ENCODE measurements at places on chromosomes 1 and 21.

GRCh38 chr1:204410688-204411450 is 748 bp downstream of the PPP1R15B start:
- DNase-seq: no peak

- DNase-seq: no peak
Observed at GRCh38 chr1:151887028-151887427, 22.3 kb downstream of the THEM4 start.

GRCh38 chr1:165647970-165648369 is 16.9 kb downstream of the MGST3 start:
- no peak for DNase-seq

- DNase-seq: no peak
Observed at GRCh38 chr1:230117694-230118093, 50.7 kb downstream of the GALNT2 start.

DNA sequence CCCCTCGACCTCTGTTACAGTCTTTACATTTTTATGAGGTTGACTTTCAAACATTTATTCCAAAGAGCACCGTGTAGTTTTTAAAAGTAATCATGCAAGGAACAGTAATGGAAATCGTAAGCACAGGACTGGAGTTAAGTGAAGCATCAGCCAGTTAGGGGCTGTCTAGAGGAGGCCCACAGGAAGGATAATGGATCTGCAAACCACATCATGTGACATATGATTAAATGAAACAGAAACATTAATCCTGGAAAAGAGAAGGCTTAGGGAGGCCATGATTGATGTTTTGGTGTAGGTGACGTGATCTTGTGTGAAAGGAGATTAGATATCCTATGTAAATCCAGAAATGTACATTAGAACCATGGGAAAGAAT is 25.0 kb downstream of the RGS7 start:
- DNase-seq: no peak

GRCh38 chr1:177385760-177386698 is 215.3 kb downstream of the BRINP2 start:
- DNase-seq: no peak

GRCh38 chr1:93635614-93636543 is 45.8 kb downstream of the BCAR3 start:
- no peak for DNase-seq

DNA sequence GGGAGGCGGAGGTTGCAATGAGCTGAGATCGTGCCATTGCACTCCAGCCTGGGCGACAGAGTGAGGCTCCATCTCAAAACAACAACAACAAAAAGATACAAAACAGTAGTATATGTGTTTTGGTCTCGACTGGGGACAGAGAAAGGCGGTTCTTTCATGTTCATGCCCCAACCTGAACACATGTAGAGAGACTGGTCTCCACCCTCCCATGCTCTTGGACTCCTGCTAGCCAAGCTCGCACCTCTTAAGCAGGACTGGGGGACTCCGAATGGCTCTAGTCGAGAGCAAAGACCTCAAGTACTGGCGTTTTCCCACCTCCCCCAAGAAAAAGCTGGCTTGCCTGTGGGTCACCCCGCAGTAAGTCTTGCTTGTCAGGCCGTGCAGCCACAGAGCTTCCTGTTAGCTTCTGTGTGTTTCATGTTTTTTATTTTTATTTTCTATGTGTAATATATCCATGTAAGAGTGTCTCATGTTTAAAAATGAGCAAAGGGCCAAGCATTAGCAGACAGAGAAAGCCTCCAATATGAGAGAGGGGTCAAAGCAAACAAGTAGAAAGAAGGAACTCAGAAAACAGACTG is 91.6 kb downstream of the SCCPDH start:
- DNase-seq: no peak

DNA sequence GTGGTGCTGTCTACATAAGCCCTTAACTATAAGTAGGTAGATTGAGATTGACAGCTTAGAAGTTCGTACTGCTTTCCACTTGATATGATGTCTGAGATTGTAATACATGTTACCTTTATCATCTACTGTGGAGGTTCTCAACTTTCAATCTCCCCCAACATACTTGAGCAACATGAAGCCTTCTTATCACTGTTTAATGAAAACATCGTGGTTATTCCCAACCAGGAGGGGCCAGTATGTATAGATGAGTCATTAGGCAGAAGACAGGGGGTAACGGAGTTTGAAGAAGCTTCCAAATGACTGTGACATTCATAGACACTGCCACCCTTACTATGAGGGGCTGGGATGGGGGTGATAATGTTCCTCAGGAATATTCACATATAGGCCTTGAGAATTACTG is 36.0 kb downstream of the CENPF start:
- DNase-seq: no peak

- no peak for DNase-seq
Observed at GRCh38 chr1:30484668-30485067, 238.7 kb downstream of the MATN1 start.

- DNase-seq: no peak
Observed at GRCh38 chr1:29122682-29123052, 1.0 kb downstream of the TMEM200B start.

DNA sequence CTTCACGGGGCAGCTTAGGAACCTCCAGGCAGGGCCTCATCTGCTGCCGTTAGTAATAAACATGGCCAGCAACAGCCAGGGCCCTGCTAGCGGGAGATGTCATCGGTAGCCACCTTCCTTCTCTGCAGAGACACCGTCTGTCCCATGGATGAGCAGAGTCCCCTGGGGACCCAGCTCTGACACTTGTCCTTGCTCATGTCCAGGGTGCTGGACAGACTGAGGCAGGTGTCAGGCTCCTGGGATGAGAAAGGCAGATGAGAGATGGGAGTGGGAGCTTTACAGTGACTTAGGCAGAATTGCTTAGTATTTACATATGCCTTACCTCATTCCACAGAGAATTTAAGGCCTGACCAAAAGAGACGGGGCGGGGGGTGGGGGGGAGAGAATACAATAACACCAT is 25.0 kb downstream of the CAPN2 start:
- DNase-seq: no peak

- no peak for DNase-seq
Observed at GRCh38 chr1:155938220-155938627, 3.2 kb upstream of the RXFP4 start.

DNA sequence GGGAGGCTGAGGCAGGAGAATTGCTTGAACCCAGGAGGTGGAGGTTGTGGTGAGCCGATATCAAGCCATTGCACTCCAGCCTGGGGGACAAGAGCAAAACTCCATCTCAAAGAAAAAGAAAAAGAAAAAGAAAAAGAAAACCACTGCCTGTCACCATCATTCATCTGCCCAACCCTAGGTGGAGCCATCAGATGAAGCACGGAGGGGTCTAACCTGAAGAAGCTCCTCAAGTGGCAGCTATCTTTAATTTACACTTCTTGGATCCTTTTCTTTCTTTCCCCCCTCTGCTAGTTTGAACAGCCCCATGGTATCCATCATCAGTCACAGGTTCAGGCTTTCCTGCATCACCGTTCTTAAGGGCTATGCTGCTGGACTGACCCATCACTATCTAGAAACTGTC is 57.0 kb downstream of the PLEKHA6 start:
- DNase-seq: no peak

DNA sequence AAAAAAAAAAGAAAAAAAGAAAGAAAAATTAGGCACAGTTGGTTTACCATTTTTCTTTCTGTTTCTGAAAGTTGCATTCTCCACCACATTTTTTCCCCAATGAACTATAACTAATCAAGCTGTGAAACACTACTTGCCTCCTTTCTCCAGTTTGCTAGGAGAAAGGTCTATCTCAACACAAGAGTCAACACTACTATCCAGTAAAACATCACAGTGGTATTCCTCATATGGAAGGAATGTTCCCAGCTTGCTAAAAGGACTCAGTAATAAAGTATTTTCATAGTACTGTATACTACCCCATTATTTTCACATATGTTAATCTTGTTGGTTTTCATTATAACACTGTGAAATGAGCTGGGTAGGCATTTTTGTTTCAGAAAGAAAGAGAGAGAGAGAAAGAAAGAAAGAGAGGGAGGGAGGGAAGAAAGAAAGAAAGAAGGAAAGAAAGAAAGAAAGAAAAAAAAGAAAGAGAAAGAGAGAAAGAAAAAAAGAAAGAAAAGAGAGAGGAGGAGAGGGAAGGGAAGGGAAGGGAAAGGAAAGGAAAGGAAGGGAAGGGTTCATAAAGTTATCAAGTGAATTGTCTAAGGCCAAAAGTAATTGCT is 7.9 kb downstream of the PTGER3 start:
- no peak for DNase-seq

GRCh38 chr1:72283307-72284083 is 1.2 kb upstream of the NEGR1 start:
- no peak for DNase-seq

- no peak for DNase-seq
Observed at GRCh38 chr1:107413546-107413945, 272.7 kb downstream of the NTNG1 start.

DNA sequence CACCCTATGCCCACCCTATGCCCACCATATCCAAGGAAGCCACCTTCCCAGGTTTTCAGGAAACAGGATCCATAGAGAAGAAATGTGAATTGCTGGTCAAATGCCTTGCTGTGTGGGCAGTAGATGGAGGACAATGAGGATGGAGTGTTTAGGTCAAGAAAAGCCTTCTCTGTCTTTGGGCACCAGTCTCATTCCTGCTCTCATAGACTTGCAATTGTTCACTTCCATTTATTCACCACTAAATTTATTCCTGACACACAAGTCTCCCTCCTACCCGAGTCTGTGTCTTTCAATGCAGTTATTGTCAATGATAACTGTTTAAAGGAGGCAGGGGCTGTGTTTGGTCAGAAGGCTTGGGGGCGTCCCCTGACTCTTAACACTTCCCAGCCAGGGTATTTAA is 48.0 kb upstream of the ITPKB start:
- no peak for DNase-seq

GRCh38 chr1:95353194-95353593 is 119.2 kb downstream of the RWDD3 start:
- DNase-seq: no peak

GRCh38 chr1:156877433-156878170 is 15.9 kb upstream of the PEAR1 start:
- no peak for DNase-seq

- DNase-seq: no peak
Observed at GRCh38 chr21:26939601-26940111, 27.2 kb downstream of the ADAMTS5 start.

DNA sequence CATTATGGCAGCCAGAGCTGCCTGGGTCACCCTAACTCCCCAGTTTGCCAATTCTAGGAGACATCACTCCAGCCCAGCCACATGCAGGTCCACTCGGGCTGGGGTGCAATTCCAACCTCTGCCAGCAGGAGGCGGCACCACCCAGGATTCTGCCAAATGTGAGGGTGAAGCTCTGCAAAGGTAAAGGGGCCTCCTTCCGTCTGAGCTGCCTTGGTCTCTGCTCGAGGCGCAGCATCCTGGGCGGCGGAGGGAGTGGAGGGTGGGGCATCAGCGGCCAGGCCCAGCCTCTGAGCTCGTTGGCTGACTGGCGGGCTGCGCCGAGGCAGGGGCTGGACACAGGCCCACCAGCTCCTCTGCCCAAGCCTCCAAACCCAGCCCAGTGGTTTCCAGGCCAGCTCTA is 63.8 kb downstream of the ARHGEF16 start:
- no peak for DNase-seq

GRCh38 chr1:10604966-10605365 is 130.2 kb downstream of the PEX14 start:
- no peak for DNase-seq

DNA sequence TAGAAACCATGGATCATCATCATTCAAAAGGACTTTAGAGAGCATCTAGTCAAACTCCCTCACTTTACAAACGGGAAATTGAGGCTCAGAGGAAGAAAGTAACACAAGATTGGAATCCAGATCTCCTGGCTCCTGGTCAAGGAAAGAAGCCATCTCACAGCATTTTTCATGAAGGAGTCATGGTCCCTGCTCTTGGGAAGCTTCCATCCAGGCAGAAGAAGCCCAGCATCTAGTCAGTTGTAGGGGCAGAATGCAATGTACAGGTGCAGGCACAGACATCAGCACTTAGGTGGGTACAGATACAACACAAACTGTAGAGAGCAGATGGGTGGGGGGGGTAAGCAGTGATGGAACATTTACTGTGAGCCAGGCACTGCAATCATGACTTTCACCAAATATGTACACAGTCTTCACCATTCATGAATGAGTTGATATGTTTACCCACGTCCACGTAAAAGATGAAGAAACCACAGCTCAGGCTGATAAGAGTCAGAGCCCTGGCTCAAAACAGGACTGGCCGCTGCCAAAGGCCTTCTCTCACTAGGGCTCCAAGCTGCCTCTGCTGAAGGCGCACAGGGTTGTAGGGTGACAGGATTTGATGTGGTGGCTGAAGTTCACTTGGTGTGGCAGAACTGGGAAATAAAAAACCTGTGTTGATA is 44.0 kb downstream of the OPTC start:
- no peak for DNase-seq

- no peak for DNase-seq
Observed at GRCh38 chr1:221794079-221794670, 52.3 kb upstream of the DUSP10 start.

DNA sequence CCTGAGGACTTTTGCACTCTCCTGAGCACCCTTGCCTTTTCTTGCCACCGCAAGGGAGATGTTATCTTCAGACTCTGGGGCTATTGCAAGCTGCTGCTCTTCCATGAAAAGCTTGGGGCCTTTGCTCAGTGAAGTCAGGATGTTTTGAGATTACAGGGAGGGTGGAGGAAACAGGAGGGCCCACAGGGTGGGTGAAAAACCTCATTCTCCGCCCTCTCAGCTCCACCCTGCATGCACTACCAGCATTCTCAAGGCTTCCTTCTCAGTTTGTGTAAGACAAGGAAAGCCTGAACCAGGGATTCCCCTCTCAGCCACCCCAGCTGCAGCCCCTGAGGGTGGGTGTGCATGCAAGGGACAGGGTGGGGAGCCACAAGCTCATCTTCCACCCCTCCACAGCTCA is 25.8 kb upstream of the ZNF648 start:
- no peak for DNase-seq

- DNase-seq: no peak
Observed at GRCh38 chr1:209428241-209428921, 155.1 kb upstream of the CAMK1G start.

DNA sequence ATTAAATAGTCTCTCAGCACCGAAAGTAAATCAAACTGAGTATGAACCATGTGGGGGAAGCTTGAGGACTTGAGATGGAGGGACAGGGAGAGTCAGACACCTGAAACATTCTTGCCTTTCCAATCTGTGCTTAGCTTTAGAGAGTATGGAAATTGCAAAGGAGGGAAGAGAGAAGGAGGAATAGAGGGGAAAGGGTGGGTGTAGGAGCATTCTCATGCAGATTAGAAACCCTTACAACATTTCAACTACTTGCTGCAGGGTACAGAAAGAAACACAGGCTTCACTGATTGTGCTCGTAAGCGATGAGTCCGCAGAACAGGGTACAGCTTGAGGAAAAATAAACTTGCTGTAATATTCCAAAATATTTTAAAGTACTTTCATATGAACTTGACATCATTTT is 73.8 kb downstream of the NIBAN1 start:
- DNase-seq: no peak

GRCh38 chr1:117967477-117967876 is 37.9 kb downstream of the WDR3 start:
- no peak for DNase-seq

GRCh38 chr1:208807446-208808127 is 563.4 kb upstream of the PLXNA2 start:
- no peak for DNase-seq

- no peak for DNase-seq
Observed at GRCh38 chr1:116708255-116708900, 40.8 kb upstream of the IGSF3 start.

- DNase-seq: no peak
Observed at GRCh38 chr21:26225046-26225445, 54.5 kb upstream of the APP start.

All from stimulated activated CD4-positive, alpha-beta T cell treated with anti-CD3 and anti-CD28 coated beads, Interleukin-1b, Interleukin-23, amount 100 ng/mL, for 1 hour (primary cell).